ENCODE measurements at places on chromosomes 2 and 18.

DNA sequence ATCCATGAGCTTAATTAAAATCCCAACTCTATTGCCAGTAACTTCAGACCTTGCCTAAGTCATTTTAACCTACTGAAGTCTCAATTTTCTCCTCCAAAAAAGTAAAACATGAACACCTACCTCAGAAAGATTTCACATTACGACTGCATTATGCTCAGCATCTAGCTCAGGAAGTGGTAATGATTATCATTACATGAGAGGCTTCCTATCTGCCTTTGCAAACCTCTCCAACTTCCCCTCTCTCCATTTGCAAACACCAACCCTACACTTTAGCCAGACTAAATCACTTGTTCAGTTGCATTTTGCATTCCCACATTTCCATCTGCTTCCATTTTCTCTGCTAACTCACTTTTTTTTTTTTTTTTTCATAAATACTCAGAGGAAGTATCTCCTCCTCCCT lies 6.8 kb downstream of the SLC38A11 start:
- no peak for DNase-seq

DNA sequence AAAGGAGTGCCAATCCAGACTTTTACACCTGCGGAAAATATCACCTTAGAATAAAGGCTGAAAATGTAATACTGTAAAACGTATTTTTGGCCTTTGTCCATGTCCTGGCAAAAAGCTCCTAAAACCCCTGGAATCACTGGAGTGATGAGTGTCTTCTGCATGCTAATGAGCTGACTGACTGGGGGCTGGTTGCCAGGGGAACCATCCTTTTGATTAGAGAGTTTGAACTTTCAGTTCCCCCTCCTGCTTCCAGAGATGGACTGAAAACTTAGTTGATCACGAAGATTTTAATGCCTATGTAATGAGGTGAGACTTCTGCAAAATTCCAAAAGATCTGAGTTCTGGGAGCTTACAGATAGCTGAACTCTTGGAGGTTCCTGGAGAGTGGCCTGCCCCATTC lies 20.5 kb downstream of the PUM2 start:
- no peak for DNase-seq

DNA sequence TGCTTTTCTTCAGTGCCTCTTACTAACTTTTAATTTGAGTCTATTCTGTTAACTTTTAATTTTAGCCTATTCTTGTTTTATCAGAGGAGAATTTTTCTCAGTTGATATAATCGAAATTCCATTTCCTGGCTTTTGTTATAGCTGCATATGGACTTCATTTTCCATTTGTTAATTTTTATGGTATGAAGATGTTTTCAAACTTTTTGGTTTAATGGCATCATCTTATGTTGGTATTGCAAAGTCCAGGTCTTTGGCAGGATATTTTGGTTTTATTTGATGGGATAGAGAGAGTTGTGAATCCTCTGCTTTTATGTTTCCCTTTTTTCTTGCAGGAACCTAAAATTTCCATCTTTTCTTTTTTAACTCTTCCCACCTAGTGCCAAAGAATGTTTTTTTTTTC lies 70.9 kb upstream of the RAPGEF4 start:
- no peak for DNase-seq

- DNase-seq, result no peak
Observed at GRCh38 chr2:171178993-171179392, 18.3 kb upstream of the TLK1 start.

DNA sequence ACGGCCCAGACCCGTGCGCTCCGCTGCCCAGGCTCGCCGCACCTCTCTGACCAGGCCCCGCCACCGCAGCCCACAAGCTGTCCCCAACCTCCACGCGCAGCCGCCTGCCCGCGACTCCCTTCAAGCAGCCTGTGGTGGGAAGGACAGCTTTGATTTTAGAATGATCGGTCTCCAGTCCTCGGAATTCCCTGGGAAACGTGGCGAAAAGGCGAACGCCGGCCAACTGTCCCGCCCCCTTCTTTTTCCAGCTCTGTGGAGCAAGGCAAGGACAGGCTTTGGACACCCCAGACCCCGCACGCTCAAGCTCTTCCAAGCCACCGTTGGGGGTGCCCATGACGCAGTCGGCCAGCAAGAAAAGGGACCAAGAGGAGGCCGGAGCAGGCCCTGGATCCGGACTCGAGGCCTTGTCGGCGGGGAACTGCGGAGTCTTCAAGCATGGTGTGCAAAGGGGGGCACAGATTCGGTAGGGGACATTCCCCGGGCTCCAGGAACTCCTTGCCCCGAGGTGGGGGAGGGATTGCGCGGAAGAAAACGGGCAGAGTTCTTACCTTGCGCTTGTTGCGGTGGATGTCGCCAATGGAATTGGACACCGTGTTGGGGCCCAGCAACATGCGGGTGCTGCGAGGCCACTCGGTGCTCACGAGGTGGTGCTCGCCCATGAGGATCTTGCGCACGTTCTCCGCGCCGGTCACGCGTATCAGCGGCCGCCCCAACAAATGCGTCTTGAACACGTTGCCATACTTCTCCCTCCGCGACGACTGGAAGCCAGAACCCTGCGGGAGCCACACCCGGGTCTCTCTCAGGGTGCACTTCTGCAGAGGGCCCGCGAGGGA lies 4.0 kb downstream of the CYP26B1 start:
- DNase-seq, result no peak

GRCh38 chr2:6952101-6952500 lies 34.9 kb downstream of the RNF144A start:
- no peak for DNase-seq

GRCh38 chr2:27448381-27448780 lies 6.2 kb downstream of the KRTCAP3 start:
- no peak for DNase-seq

DNA sequence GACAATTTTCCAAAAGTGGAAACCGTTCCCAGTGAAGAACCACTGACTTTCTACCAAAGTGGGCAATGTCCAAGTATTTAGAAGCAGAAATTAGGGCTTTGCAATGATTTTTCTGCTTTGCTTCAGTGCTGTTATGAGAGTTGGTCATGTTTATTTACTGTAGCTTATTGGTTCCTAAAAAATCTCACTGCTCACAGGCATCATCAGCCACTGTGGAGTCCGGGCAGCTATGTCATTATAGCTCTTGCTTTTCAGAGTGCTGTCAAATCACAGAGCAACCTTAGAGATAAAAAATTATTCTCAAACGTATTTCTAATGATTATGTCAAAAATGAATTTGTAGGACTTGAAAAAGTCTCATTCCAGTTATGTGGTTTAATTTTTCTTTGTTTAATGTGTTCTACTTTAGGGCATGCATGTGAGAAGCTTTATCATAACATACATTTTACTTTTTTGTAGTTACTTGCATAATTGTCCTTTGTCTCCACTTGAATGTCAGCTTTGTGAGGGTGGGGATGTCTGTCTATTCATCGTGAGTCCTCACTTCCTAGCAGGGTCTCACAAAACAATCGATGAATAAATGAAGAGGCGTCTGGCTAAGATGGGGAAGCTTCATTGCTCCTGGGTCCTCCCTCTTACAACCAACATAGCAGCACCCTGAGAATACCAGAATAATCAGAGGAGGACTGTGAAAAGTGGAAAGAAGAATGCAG lies 117.6 kb downstream of the TPGS2 start:
- no peak for DNase-seq

- DNase-seq, result no peak
Observed at GRCh38 chr2:45218931-45219339, 209.7 kb upstream of the SIX2 start.

DNA sequence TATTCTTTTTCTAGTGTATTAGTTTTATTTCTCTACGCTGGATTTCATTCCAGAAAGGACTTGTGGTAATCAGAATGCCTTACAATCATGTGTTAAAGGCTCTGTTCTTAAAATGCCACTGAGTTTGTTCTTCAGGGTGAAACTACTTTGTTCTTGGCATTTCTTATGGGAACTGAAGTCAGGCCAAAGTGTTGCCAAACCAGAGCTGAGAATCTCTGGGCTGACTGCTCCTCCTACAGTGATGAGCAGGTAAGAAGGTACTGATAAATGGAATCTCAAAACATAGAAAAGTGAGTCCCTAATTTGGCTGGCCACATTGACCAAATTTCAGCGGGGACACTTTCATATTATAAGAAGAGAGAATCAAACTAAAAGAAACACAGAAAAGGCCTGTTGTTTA lies 55.1 kb upstream of the ZNF397 start:
- no peak for DNase-seq

DNA sequence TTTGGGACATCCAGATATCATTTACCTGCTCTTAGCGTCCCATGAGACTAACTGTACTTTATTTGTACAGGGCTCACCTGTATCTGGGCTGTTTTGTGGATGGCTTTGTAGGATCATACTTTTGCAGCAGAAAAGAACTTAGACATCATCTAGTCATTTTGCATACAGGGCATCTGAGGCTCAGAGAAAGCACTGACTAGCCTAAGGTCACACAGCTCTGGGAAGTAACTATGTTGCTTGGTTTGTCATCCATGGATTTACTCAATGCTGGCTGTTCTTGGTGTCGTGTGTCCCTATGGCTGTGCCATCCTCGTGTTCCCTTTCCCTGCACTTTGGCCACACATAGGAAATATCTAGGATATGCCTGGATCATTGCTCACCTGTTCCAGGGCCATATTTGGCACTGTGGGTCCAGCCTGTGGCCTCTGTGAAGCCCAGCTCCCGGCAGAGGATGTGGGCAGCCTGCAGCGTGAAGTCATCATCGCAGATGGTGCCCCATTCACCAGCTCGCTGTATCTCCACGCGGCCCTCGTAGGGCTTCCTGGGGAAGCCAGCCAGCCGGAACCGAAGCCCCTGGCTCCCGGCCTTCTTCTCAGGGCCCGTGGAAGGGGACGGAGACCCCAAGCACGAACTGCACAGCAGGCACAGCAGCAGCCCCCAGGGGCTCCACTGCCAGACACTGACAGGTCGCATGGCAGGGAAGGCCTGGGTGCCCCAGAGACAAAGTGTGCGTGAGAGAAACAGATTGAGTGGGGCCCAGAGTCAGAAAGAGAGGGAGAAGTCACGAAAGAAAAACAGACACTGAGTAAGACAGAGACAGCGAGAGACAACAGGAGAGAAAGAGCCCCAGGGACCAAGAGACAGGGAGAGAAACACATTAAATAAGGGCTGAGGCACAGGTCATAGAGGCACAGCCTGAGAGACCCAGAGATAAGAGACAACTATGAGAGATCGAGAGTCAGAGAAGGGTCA lies 1.5 kb downstream of the LOXL3 start:
- DNase-seq, result no peak

DNA sequence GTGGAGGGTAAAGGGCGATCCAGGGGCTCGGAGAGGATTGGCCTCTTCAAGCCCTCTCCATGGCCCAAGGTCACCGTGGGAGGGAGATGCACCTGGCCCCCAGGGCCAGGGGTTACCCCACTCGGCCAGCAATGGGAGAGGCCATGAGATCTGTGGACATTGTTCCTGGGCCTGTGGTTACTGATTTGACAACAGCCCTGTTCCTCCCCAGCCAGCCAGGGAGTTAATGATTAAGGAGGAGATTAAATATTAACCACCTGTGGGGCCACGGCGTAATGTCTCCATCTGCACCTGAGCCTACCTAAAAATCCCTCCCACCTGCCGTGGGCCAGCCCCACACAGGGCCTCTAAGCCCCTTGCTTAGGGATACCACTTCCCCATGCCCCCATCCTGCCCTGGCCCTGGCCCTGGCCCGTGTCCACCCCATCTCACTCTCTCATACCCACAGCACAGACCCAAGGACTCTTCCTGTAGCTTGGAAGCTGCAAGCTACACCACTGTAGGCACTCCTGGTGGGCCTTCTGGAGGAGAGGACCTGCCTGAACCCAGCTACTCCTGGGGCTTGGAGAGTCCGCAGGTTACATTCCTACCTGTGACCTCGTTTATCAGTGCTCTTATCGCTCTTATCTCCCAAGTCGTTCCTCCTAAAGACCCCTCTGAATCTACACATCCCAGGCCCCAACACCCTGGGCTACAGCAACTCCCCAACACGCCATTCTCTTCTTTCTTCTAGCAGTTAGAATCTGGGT lies 32.1 kb downstream of the ZFP36L2 start:
- no peak for DNase-seq

DNA sequence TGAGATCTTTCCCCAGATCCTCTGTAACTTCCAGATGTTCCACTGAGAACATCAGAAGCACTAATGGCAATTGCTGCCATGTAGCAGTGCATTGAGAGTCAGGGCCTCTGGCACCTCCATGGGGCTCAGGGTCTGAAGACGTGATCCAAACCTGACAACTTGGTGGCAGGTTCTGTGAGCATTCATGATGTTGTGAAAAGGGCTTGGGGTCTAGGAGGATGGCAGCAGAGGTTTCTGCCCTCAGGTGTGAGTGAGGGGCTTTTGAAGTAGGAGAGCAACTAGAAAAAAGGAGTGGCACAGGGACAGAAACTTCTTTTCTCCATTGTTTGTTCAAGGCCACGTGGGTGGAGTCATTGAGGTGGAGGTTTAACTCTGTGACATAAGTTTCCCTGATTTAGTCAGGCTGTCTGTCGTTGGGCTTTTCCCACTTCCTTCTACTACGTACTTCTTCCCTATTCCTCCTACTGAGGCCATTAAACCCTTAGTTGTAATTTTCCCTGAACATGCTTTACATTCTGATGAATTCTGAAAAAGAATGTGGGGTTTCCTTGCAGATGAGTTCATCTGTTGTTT lies 13.1 kb downstream of the CFLAR start:
- no peak for DNase-seq

Measured in GM12892 (cell line).